ENCODE measurements at places on chromosomes 12 and 14.
A peak's percentile ranks its signal among the peaks of the same experiment; 100 is the strongest.

DNA sequence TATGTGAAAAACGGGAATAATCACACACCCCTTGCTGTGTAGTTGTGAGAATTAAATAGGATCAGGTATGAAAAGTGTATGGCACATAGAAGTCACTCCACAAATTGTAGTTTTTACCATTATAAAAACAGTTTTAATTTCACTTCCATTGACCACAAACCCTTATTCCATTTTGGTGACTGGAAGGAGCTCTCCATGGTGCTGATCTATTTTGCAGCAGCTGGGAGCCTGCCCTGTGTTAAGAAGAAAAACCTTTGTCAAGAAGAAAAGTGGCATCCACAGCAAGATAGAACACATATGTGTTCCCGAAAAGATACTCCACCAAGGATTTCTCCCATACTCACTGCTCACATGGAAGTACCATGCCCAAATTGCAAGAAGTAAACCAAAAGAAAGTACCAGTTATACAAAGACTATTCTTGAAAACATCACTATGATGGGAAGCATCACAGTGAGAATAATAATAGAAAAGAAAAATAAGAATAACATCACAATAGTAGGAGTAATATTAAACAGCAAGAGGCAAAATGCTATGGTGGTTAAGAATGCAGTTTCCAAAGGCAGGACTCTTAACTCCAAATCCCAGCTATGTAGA is 58.7 kb downstream of the TUNAR start:
- DNase-seq, result no peak

DNA sequence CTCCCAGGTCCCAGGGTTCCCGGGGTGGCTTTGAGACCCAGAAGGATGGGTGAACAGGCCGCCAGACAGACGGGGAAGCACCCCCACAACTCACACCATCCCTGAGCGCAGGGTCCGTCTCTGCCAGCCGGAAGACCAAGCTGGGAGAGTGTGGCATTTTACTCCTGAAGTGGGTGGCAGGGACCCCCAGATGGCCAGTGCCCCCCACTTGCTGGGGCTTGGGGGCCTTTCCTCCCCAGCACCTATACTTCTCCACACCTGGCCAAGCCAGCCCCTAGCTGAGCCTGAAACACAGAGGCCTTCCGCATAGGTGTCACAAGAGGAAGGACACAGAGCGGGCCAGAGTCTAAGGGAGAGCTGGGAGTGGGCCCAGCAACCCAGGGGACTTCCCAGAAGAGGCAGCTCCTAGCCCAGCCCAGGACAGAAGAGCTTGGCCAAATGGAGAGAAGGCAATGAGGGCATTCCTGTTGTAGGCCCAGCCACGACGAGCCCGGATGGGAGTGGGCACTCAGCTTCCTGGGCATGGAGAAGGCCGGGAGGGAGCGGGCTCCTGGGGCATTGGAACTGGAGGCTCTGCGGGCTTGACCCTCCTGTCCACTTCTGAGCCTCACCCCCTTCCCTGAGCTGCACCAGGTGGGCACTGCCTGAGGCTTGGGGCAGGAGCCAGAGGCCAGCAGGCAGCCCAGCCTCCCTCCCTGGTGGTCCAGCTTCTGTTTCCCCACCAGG is 3.3 kb downstream of the AHNAK2 start:
- no peak for DNase-seq

DNA sequence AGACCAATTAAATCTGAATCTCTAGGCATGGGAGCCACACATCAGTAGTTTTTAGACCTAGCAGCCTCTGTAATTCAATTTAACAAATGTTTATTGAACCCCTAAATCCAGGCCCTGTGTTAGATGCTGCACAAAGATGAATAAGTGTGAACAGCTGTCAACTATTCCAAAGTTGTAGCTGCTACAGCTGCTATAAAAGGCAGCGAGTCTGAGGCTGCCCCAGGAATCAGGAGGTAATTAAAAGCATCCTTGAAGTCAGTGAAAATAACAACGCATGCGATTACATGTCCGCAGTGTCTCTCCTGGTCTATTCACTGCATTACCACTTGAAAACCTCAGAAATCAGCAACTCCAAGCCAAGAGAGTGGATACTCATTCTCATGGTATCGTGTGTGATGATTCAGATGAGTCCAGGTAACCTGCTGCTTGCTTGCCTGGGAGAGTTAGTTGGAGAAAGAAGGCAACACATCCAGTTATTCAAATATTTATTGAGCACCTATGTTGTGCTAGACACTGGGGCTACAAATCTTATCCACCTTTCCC is 34.9 kb upstream of the DDHD1 start:
- DNase-seq, result no peak

GRCh38 chr12:47939009-47939601 is 24.3 kb upstream of the TMEM106C start:
- no peak for DNase-seq

- no peak for DNase-seq
These were observed 13.0 kb upstream of the NUDT14 start for GRCh38 chr14:105193916-105194782.

- no peak for DNase-seq
These were observed 26.3 kb upstream of the ANO2 start for GRCh38 chr12:5971194-5971850.

GRCh38 chr14:61438497-61438859 is 117.1 kb downstream of the PRKCH start:
- no peak for DNase-seq

- no peak for DNase-seq
These were observed 22.4 kb downstream of the PALS1 start for GRCh38 chr14:67263499-67264149.

- no peak for DNase-seq
These were observed 179.9 kb downstream of the PIWIL1 start for GRCh38 chr12:130517588-130517987.

DNA sequence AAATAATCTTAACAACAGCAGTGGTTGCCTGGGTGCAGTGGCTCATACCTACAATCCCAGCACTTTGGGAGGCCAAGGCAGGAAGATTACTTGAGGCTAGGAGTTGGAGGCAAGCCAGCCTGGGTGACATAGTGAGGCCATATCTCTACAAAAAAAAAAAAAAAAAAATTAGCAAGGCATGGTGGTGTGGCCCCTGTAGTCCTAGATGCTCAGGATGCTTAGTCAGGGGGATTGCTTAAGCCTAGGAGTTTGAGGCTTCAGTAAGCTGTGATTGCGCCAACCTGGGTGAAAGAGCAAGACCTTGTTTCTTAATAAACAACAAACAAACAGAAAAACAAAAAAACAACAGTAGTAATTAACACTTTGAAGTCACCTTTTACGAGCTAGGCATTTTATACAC is 642 bp upstream of the ACSM4 start:
- DNase-seq, result no peak

DNA sequence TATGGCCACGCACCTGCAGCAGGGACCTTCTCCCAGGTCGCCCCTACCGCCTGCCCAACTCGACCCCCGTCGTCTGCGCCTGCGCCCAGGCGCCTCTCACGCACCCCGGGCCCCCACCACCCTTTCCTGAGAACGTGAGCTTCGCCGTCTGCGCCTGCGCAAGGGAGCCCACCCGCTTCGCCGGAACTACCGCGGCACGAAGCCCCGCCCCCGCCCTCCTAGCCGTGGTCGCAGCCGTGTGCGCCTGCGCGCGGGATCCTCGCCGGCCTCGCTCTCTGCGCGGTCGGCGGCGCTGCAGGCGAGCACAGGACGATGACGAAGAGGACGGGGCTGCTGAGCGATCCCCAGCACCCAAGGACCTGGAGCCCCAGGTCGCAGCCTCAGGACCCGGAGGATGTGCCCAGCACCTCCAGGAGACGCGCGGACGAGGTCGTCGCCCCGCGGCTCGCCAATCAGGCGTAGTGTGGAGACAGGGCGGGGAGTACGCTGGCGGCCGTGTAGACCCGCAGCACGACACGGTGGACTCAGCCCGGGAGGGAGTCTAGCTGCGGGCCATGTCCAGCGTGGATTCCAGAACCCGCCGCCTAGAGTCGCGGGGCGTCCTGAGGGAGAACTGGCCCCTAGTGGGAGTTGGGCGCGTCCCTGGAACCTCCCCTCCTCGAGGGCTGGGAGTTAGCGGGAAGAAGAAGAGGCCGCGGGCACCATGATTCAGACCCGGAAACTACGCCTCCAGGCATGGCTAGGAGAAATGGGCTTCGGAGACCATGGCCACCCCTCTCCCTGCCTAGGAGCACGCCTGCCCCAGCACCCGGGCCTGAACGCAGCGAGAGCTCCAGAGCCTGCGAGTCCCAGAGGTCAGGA is 1120.8 kb upstream of the TMEM132C start:
- peak; percentile 78 for DNase-seq

DNA sequence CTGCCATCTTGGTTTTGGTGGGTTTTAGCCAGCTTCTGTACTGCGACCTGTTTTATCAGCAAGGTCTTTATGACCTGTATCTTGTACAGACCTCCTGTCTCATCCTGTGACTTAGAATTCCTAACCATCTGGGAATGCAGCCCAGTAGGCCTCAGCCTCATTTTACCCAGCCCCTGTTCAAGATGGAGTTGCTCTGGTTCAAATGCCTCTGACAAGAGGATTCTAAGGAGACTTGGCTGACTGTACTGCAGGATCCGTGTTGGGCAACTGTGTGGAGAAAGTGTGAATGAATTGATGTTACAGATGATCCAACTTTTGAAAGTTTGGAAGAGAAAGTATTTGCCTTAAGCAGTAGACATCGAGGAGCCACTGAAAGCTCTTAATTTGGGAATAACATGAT is 91.0 kb downstream of the TTLL5 start:
- no peak for DNase-seq

DNA sequence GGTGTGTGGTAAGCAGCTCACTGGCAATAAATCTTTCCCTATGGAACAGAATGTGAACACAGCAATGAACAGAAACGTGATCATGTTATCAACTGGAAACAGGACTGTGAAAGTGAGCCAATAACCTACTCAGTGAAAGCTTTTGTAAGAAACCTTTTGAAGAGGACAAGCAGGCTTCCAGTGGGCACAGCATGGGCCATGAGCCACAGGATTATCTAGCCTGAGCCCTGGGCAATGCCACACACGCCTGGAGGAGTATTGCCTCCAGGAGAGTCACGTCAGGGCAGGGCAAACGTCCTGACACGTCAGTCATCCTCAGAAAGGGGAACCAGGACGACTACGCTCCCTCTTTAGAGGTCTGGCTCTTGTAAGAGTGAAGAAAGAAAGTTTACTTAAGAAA is 32.3 kb downstream of the NRDE2 start:
- no peak for DNase-seq

GRCh38 chr14:50559990-50560930 is at the start of gene ATL1:
ATL1 (plus strand) TSS chr14:50560145; CDS start chr14:50560266, 121 bp downstream.
- no peak for DNase-seq

GRCh38 chr14:43625294-43625693 is 881.8 kb downstream of the FSCB start:
- no peak for DNase-seq

DNA sequence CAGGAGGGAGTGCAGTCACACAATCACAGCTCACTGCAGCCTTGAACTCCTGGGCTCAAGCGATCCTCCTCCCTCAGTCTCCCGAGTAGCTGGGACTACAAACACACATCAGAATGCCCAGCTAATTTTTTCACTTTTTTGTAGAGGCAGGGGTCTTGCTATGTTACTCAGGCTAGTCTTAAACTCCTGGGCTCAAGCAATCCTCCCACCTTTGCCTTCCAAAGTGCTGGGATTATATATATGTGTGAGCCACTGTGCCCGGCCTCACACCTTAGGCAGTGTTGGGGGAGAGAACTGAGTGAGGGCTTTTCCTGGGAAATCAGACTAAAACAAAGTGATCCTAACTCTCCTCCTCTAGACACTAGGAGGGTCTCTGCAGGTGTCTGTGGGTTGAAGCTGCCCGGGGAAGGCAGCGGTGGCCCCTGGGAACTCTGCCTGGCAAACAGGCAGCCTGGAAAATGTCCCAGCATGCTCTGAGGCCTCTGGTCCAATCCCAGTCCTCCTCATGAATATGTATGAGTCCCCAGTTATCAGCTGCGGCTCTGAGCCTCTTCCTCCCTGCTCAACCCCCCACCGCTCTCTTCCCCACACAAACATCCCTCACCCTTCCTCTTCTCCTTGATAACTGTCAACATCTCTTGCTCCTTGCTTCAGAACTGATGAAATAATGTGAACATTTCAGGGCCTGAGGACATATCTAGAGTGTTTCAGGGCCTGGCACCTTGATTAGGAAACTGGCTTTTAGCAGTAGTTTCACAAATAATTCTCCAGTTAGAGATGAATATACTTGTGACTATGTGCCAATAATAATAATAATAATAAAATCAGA is 7.9 kb upstream of the NAA25 start:
- no peak for DNase-seq

DNA sequence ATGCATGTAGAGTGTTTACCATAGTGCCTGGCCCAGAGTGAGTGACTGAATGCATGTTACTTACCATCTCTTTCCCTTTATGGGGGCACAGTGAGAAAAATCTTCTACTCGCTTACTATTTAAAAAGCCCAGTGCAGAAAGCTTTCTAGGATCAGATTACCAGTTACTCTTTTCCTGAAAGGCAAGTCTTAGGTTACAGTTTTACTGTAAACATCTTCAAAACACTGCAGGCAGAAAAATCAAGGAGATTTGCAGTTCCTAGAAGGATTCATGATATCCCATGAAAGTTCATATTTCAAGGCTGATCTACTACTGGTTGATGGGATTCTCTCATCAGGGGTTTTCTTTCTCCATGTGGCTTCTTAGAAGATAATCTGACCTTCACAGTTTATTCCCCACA is 29.3 kb upstream of the DAAM1 start:
- DNase-seq, result no peak

- no peak for DNase-seq
These were observed 8.6 kb downstream of the SPTLC2 start for GRCh38 chr14:77607741-77608302.

All from stimulated activated CD4-positive, alpha-beta T cell treated with anti-CD3 and anti-CD28 coated beads, Interleukin-1b, Interleukin-23, amount 100 ng/mL, for 4 hours (primary cell).